ENCODE measurements at places on chromosomes 2 and 18. TPM values are rescaled to one million over a fixed set of nuclear protein-coding genes. Genes with fewer than 3 reads are reported as not detected.

Gene CCDC138
- 6.5 TPM for total RNA-seq

Gene MAPK4
- total RNA-seq, result not detected

Gene DNER
- not detected for total RNA-seq

Gene TUBB6
- total RNA-seq, result 16.7 TPM

Gene KRCC1
- total RNA-seq, result 11.7 TPM

Gene KCNE4
- not detected for total RNA-seq

Gene CABYR
- total RNA-seq, result 0.84 TPM

Gene SLC66A3
- 12.3 TPM for total RNA-seq

Gene CGREF1
- total RNA-seq, result 15.8 TPM

Gene CNPPD1
- 46.9 TPM for total RNA-seq

Gene RNF144A
- 57.5 TPM for total RNA-seq

Gene MAT2A
- total RNA-seq, result 271 TPM

Gene RNF149
- total RNA-seq, result 46.8 TPM

Gene NRP2
- 0.59 TPM for total RNA-seq

Gene SP140L
- 71.2 TPM for total RNA-seq

Gene IFIH1
- 29.2 TPM for total RNA-seq

Gene LGALSL
- total RNA-seq, result 1.2 TPM

Gene ZNF407
- total RNA-seq, result 22.1 TPM

Gene NCKAP5
- not detected for total RNA-seq

Gene SERPINB4
- not detected for total RNA-seq

Gene ALK
- total RNA-seq, result 0.05 TPM

Gene COL3A1
- total RNA-seq, result not detected

Gene DCDC2C
- total RNA-seq, result not detected

Gene IL36B
- not detected for total RNA-seq

Gene ASXL3
- not detected for total RNA-seq

Gene C2orf72
- 0.18 TPM for total RNA-seq

Gene SPAST
- 16.3 TPM for total RNA-seq

Gene TBR1
- total RNA-seq, result 0.04 TPM

Gene TBC1D8
- 2.6 TPM for total RNA-seq

Gene TUBA4B
- not detected for total RNA-seq

Gene PLGLB2
- total RNA-seq, result 2.7 TPM

Gene HJURP
- 195 TPM for total RNA-seq

Gene STARD7
- 82.9 TPM for total RNA-seq

Gene ST6GAL2
- not detected for total RNA-seq

Gene AQP12B
- total RNA-seq, result not detected

Gene SLC9A4
- 0.07 TPM for total RNA-seq

Gene THSD7B
- not detected for total RNA-seq

Gene CDH2
- total RNA-seq, result 0.05 TPM

Gene ALPI
- not detected for total RNA-seq

Gene ALPP
- 0.53 TPM for total RNA-seq

Gene HOXD3
- not detected for total RNA-seq

Gene CCDC85A
- not detected for total RNA-seq

Gene WNT6
- not detected for total RNA-seq

Gene FMNL2
- total RNA-seq, result 0.34 TPM
